ENCODE measurements at places on chromosomes 2 and 18.

DNA sequence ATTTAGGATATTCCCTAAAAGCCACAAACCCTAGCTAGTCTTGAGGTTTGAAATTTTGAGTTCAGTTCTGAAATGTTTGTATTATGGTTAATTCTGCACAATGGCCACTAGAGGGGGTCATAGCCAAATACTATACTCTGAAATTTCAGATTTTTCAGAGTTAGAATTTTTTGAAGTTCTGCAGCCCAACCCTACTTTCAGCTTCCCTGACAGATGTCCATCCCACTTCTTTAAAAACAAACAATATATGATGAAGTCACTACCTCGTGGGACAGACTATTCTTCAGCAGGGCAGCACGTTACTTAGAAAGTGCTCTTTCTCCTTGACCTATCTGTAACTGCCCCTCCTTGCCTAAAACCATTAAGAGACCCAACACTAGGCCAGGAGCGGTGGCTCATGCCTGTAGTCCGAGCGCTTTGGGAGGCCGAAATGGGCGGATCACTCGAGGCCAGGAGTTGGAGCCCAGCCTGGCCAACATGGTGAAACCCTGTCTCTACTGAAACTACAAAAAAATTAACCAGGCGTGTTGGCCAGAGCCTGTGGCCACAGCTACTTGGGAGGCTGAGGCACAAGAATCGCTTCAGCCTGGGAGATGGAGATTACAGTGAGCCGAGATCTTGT, 48.2 kb upstream of the PAPOLG start:
- no peak for DNase-seq

GRCh38 chr2:208627916-208628315, 221.3 kb downstream of the PTH2R start:
- no peak for DNase-seq

DNA sequence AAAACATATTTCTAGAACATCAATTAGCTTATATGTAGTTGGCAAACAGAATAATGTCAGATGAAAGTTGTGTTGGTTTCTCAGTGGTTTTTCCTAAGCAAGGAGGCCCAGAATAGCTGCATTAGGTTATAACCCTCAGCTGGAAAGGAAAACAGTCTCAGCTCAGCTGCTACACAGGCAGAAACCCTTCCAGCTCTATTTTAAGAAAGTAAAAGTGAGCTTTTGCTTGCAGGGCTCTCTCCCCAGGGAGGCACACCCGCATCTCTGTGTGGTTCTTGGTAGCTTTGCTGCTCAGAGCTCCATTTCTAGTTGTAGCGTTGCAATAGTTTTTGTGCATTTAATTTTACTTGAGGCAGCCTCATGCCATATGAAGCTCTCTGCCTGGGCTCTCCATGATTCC, 54.6 kb downstream of the PIKFYVE start:
- peak; percentile 61 for DNase-seq

DNA sequence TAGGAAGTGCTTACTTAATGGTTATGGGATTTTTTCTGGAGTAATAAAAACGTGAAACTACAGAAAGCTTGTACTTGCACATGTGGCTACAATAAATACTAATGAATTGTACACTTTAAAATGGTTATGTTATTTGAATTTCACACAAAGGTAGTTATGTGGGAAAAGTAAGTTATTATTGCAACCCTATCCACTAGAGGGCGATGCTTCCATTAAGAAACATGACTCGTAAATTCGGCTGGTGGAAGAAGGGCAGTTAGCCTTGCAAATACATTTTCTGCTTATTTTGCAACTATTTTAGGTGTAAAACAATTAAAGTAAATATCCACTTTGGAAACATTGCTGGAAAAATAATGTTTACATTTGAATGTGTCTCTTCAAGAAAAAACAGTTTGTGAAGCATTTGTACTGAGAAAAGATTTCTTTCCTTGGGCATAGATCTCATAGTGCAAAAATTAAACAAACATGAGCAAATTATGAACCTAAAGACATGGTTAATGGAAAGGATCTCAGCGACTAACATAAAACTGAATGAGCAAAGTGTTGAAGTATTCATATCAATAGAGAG, 68.1 kb upstream of the CSRNP3 start:
- DNase-seq, result no peak

GRCh38 chr2:22904126-22904684, 480.8 kb upstream of the KLHL29 start:
- peak; percentile 23 for DNase-seq

GRCh38 chr2:20404950-20405349, 41.9 kb upstream of the RHOB start:
- DNase-seq, result no peak

GRCh38 chr2:177225965-177226360, 13.4 kb downstream of the HNRNPA3 start:
- DNase-seq, result no peak

DNA sequence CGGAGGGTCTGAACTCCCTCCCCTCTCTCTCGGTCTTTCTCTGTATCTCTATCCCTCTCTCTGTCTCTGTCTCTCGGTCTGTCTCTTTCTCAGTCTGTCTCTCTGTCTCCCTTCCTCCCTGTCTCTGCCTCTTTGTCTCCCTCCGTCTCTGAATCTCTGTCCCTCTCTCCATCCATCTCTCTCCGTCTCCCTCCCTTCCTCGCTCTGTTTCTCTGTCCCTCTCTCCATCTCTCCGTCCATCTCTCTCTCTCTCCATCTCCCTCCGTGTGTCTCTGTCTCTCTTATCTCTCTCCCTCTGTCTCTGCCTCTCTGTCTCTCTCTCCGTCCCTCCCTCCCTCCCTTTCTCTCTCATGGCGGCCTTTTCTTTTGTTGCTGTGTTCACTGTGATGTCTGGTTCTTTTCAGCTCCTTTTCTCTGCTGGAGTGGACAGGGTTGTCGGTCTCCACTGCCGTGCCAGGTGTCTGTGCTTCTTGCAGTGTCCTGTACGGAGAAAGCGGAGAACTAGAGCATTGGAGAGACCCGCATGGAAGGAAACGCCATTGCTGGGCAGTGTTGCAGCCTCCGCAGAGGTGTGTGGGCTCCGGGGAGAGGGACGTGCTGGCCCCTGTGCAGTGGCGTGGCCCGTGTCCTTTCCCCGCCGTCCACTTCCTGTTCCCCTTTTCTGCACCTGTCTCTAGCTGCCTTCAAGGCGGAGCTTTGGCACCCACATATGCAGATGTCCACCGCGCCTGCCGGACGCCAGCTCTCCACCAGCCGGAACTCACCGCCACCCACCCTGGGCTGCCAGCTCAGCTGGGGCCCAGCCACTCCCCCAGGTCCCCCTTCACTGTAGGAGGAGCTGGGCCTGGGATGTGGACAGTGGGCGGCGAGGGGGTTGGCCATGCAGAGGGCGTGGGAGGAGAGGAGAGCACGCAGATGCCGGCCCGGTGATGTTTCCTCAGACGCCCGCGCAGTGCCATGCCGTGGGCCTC, 113.1 kb downstream of the NFATC1 start:
- no peak for DNase-seq

- DNase-seq, result no peak
These were observed 15.0 kb downstream of the NAB1 start for GRCh38 chr2:190663839-190664238.

- DNase-seq, result peak; percentile 25
These were observed 177.7 kb downstream of the SEPTIN10 start for GRCh38 chr2:109435901-109436598.

- no peak for DNase-seq
These were observed 540.7 kb downstream of the METTL4 start for GRCh38 chr18:2030647-2031046.

- no peak for DNase-seq
These were observed 16.4 kb upstream of the ABCB11 start for GRCh38 chr2:169047256-169048250.

DNA sequence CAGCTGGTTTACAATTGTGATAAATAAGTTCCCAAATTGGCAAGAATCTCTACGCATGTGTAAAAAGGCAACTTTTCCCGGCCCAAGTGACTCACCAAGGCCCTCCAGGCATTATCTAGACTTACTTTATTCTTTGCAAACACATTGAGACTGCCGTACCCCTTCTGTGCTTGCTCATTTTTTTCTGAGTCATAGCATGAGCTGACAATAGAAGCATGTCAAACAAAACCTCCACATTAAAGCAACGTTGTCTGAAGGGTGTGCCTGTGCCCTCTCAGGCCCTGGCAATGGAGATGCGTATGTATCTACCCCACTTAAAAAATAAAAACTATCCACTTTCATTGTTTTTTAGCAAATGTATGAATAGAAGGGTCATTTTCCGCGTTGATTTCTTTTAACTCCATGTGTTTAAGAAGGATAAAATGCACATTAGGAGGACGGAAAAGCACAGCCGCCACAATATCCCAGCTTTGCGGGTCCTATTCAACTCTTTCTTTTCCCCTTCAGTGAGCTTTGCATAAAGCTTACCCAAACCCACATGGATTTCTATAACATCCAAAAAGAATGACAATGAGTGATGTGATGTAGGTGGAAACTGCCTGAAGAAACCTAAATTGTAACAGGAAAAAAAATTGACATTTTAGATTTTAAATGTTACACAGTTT, 298.2 kb downstream of the CDCA7 start:
- peak; percentile 17 for DNase-seq

DNA sequence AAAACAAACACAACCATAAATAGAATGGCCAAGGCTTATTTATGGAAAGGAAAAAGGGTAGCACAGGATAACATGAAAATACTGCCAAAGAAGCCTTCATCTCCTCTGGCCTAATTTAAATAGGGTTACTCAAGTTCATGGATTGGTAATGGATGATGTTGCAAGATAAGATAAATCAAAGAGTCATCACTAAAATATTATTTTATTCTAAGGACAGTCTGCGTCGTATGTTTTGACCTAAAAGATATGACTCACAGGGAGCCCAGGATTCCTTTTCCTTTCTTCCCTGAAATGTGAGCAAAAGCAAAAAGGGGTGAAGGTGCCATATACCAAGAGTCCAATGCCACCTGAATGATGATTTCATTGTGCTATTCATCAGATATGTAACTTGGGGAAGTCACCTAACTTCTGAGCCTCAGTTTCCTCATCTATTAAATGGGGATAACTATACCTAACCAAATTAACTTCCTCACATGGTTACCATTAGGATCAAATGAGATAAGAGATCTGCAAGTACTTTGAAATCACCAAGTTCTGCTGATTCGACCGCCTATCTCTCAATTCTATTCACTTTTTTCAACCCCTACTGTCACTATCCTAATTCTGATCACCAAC, 137.7 kb downstream of the THADA start:
- no peak for DNase-seq

- DNase-seq, result no peak
These were observed 179.9 kb downstream of the ETAA1 start for GRCh38 chr2:67576991-67577390.

- DNase-seq, result no peak
These were observed 59.4 kb downstream of the RHOB start for GRCh38 chr2:20506201-20506685.

- DNase-seq, result no peak
These were observed 412.3 kb upstream of the ETAA1 start for GRCh38 chr2:66984864-66985263.

DNA sequence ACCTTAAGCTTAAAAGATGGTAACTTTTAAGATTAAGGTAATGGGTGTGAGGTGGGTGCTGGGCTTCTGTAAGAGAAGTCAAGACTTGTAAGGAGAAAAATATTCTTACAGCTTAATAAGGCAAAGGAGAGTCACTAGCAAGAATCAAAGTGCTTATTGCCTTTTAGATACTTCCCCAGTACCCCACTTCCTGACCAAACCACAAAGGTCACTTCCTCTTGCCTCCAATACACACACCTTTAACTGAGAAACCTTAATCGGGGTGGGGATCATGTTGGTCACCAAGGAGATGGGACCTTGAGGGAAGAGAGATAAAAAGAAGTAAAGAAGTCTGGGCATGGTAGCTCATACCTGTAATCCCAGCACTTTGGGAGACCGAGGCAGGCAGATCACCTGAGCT, 10.6 kb upstream of the ATG16L1 start:
- DNase-seq, result no peak

DNA sequence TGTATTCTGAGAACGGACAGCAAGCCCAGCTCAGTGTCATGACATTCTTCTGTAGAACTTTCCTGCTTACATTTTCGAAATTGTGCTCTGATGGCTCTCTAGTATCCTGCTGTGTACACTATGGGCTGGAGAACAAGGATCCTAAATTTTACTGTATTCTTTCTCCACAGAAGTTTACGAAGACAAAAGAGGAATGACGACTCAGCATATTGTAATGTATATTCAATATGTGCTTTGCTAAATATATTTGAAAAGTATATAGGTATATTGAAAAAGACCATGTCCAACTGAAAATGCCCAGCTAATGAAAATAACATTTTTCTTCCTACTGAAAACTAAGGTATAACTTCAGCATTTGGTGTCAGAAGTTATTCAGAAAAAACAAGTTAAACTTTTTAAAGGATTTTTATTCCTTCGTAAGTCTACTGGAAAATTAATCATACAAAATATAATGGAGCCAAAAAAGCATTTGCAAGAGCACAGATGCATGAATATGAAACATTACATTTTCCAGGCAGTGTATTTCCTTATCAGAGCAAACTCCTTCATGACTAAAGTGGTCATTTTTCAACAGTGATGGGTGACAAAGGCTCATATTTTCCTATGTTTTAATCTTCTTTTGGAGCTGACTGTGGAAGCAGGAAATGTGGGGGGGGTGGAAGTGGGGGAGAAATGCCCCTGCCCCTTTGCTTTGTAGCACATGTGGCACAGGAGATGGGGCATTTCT, 143.8 kb upstream of the THUMPD2 start:
- no peak for DNase-seq

Measured in head of caudate nucleus (tissue), 42 donors.